ENCODE measurements at places on chromosomes 5 and 9.

GRCh38 chr9:12271421-12271891 is 421.7 kb upstream of the TYRP1 start:
- DNase-seq: no peak

DNA sequence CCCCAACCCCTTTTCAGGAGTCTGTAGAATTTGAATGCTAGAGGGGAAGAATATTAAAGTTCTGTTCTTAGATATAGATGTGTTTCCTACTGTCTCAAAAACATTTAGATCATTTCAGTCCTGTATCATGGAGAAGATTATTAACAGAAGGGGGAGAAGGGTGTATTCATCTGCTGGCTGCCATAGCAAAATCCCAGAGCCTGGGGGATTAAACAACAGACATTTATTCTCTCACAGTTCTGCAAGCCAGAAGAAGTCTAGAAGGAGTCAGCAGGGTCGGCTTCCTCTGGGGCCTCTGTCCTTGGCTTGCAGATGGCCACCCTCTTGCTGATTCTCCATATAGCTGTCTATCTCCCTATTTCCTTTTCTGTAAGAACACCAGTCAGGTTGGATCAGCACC is 150.1 kb upstream of the OTULINL start:
- no peak for DNase-seq

- DNase-seq: no peak
Measured at GRCh38 chr5:141840826-141841360, 37.3 kb downstream of the PCDH1 start.

- no peak for DNase-seq
Measured at GRCh38 chr5:6178846-6179532, 199.4 kb downstream of the MED10 start.

DNA sequence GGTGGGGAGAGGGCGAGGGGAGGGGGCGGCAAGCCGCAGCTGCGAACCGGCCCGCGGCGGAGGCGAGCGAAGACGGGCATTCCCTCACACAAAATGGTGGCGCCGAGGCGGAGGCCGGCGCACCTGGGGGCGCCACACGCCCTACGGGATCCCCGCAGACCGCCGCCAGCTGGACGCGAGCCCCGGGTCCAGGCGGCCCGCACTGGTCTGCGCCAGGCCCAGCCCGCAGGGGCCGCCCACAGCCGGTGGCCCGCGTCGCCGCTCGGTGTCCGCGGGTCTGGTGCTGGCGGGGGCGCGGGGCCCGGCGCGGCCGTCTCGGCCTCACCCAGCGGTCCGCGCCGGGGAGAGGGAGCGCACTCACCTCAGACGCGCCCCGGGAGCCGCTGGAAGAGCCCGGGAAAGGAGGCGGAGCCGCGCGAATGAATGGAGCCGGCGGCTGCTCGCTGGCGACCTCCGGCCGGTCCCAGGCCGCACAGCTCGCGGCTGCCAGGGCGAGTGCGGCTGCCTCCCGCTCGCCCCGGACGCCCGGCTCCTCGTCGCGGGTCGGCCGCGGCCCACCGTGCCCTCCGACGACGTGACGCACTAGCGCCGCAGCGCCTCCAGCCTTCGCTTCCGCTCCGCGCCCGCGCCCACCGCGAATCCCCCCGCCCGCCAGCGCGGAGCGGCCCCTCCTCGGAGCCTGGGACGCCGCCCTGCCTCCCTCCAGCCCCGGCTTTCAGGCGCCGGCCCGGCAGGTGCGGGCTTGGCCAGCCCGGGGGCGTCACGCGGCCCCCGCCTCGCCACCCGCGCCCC is at the start of gene FAM169A:
TSS of gene FAM169A (minus strand) at position 584 of the 792 bp plus-strand sequence. CDS start 24,711 bp downstream, outside the sequence.
- DNase-seq: no peak

GRCh38 chr5:52839285-52839684 is 51.6 kb downstream of the ITGA1 start:
- DNase-seq: no peak

GRCh38 chr5:41004931-41005330 is 66.2 kb downstream of the MROH2B start:
- no peak for DNase-seq

DNA sequence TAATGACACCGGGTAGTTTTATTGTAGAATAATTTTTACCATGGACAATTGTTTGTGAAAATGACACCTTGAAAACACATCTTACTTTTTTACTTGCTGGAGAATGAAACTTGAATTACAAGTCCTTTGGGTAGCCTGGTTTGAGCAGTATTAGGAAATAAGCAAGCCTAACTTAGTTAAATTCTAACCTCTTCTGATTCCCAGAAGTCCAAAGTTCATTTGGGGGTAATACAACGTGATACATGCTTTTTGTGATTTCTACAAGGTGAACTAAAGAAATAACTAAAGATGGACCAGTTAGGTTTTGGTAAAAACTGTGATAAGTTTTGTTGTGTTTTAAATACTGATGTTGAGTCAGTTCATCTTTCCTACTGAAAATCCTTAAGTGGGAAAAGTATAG is 135.4 kb upstream of the DMRT1 start:
- no peak for DNase-seq

DNA sequence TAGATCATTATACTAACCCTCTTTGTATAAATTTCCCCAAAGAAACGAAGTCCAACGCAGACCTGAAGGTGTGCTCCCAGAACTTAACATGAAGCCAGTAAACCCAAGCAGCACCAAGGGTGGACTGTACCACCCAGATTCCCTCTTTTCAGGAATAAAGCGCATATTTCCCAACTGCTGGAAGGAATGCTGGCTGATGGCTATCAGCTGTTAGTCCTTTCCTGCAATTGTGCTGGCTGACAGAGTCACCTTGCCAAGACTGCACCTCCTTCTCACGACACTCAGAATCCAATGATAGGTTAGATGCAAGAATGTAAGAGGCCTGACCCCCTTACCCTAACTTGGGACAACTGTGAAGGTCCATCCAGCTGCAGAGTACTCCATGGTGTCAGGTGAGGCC is 93.9 kb downstream of the MAPKAP1 start:
- DNase-seq: no peak

GRCh38 chr9:128470560-128470959 is 14.8 kb downstream of the ODF2 start:
- peak; percentile 27 for DNase-seq

DNA sequence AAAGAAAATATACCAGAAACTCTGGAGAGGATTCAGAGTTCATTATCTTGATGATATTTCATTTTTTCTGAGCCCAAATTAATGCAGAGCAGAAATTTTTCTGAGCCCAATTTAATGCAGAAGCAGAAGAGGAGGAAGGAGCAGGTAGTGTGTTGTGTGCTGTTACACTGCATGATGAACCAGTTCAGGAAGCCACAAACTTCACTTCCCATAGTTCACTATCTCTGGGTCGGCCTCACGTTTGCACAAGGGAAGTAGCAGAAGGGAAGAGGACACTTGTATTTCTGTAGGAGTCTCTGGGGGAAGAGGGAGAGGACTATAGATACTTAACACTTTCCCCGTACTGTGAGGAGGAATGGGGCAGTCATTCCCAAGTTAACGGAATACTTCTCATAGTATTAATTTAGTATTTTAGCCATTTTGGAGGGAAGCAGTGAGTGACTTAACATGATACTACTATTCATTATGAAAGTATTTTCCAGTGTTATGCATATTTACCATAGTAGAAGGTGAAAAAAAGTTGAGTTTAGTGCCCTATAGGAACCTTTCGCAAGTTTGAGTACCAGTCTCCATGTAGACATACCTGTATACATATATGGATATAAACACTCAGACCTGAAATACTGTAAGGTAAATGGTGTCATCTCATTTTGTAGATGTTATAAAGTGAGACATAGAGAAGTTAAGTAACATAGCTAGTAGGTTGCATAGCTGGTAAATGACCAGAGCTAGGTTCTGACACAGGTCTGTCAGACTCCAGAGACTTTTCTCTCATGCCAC is 30.0 kb downstream of the XPA start:
- no peak for DNase-seq

DNA sequence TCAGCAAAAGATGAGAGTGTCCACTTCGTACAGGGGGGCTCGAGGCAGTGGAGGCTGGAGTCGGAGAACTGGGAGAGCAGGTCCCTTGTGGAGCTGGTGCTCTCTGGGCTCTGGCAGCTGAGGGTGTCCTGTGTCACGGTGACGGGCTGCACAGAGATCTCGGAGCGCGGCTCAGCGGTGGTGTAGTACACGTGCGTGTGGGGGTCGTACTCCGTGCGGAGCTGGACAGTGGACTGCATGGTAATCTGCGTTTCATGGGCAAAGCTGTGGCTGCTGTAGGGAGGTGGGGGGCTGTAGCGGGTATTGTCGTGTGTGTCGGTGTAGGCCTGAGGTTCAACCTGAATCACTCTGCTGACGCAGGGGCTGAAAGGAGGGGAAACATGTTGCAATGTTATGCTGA is 48.0 kb downstream of the PTCH1 start:
- no peak for DNase-seq

- no peak for DNase-seq
Measured at GRCh38 chr5:89452081-89452480, 569.1 kb upstream of the MEF2C start.

DNA sequence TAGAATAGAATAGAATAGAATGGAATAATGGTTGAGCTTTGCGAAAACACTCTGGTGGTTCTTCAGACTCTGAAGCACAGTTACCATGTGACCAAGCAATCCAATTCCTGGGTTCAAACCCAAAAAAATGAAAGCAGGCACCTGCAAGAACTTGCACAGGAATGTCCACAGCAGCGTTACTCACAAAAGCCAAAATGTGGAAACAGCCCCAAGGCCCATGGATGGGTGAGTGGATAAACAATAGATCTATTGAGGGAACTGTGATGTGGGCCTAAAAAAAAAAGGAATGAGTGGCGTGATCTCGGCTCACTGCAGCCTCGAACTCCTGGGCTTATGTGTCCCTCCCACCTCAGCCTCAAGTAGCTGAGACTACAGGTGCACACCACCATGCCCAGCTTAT is 21.4 kb upstream of the TMEM250 start:
- no peak for DNase-seq

- DNase-seq: peak; percentile 39
Measured at GRCh38 chr5:107516452-107517184, 154.1 kb downstream of the EFNA5 start.

- DNase-seq: peak; percentile 57
Measured at GRCh38 chr5:41843456-41844370, 26.5 kb downstream of the OXCT1 start.

- no peak for DNase-seq
Measured at GRCh38 chr5:143759396-143760130, 52.4 kb upstream of the HMHB1 start.

GRCh38 chr5:167712986-167713585 is 578.4 kb upstream of the WWC1 start:
- DNase-seq: no peak

DNA sequence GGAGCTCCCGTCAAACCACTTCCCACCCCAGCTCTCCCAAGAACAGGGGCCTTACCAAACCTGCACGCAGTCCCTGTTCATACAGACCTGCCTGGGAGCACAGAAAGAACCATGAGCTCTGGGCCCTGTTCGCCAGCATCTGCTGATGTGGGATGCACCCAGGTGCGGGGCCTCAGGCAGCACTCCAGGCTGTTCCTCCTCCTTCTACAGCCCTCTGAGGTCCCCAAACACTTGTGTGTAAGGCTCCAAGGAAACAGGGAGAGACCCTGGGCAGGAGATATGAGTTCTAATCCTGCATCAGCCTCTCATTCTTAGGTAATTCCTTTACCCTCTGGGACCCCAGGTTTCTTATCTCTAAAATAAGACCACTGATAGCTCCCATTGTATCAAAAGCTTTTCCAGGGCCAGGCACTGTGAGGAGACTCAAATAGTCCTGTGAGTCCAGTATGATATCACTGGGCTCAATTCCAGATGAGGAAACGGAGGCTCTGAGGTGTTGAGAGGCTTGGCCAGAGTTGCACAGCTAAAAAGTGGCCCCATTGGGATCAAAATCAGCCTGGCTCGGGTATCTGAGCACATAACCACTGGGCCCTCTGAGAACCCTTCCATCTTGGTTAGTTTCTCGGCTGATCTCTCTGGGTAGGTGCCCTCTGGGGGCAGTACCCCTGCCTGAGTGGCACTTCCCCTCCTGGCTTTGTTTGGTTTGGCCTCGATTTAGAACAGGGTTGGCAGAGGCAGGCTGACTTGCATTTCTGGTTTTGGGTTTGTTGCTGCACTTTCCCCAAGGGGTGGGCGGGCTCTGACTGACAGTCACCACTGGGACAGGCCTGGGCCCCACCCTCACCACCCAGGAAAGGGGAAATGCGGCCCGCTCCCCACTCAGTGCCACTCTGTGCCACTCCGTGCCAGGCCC is 116.8 kb downstream of the RGS3 start:
- DNase-seq: no peak

- DNase-seq: no peak
Measured at GRCh38 chr9:129962451-129962864, 80.5 kb downstream of the FNBP1 start.

DNA sequence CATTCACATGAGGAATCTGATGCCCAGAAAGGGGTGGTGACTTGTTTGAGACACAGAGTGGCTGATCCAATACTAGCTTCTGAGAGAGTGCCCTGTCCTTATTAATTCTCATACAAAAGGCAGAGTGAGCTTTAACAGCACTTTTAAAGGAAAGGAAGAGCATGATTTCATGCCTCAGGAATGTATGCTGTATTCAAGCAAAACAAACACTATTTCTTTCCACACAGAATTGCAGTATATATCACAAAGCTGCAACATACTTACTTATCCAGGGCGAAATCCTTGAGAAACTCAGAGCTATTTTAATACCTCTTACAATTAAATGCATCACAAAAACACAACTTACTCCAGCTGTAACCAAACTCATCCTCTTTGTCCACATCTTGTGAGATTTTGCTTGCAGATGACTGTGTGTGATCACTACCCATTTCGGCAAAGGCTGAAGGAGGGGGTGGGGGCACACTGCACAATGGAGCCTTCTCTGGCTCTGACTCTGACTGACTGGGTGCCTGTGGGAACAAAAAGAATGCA is 139.8 kb downstream of the MPDZ start:
- peak; percentile 82 for DNase-seq

DNA sequence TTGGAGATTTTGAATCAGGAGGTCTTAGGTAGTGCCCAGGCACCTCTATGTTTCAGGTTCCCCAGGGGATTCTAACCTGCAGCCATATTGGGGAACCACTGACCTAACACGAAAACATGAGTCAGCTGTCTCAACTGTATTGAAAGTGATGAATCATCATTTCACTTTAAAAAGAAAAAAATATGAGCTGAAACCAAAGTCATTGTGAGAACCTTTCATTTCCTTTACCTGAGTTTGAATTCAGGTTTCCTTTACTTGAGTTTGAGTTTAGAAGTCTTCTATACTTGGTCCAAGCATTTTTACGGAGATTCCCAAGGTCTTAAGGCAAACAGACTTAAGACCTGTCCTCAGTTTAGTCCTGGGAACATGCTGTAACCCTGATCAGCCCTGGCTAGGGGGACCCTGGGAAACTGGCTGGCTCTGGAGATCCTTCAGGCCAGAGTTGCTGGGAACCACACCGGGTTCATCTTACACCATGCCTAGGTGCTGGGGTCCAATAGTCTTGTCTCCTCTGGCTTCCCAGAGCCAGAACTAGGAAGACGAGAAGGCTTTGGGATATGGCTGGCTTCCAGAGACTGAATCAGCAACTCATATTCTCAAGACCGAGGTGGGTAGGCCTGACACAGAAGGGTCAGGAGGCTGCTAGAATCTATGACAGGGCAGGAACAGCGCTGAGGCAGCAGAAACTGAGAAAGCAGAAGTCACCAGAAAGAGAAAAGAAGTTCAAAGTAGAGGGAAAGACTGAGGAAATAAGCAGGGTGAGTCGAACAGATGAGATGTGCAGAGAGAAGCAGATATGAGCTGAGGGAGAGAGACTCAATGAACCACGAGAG is 16.4 kb upstream of the PDCD1LG2 start:
- DNase-seq: no peak

- DNase-seq: no peak
Measured at GRCh38 chr9:4243113-4243512, 56.8 kb downstream of the GLIS3 start.

GRCh38 chr9:76136986-76137385 is 246.5 kb downstream of the PCSK5 start:
- DNase-seq: peak; percentile 17

Measured in fibroblast of the conjunctiva (primary cell).